ENCODE measurements at places on chromosomes 4 and X. TPM values are rescaled to one million over a fixed set of nuclear protein-coding genes. Genes with fewer than 3 reads are reported as not detected.

- no peak for DNase-seq
Measured at GRCh38 chrX:16454926-16455325, 195.0 kb upstream of the S100G start.

NPNT gene
- not detected for total RNA-seq

DNA sequence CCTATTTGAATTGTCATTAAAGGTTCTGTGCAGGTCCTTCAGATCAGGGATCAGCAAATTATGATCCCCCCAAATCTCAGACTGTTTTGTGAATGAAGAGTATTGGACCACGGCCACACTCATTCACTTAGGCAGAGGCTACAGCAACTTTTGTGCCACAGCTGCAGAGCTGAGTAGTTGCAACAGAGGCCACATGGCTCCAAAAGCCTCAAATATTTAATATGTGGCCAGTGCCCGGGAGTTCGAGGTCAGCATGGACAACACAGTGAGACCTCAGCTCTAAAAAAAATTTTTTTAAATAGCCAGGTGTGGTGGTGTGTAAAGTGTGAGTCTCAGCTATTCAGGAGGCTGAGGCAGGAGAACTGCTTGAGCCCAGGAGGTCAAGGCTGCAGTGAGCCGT lies 100.7 kb downstream of the NSUN7 start:
- DNase-seq, result no peak

IQCM gene
- total RNA-seq, result not detected

SLC10A6 gene
- total RNA-seq, result not detected

GRCh38 chrX:154734061-154734781 lies 16.7 kb downstream of the GAB3 start:
- DNase-seq, result no peak

TMEM47 gene
- 2.3 TPM for total RNA-seq

DNA sequence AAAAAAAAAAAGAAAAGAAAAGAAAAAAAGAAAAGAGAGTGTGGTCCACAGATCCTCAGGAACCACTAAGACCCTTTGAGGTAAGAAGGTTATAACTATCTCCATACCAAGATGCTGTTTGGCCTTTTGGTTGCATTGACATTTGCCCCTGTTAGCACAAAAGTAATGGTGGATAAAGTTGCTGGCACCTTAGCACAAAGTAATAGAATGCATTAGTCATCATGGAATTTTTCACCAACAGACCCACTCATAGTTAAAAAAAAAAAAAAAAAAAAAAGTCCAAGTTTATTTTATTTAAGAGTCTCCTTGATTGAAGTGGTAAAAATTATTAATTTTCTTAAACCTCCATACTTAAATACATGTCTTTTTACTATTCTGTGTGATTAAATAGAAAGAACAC lies 78.4 kb upstream of the RBPJ start:
- peak; percentile 9 for DNase-seq

- DNase-seq, result peak; percentile 53
Measured at GRCh38 chrX:24260842-24261550, 52.9 kb downstream of the SUPT20HL2 start.

RPL39 gene
- total RNA-seq, result 1,546 TPM

RAB33A gene
- not detected for total RNA-seq

PTPN13 gene
- total RNA-seq, result 7.9 TPM

RS1 gene
- not detected for total RNA-seq

HAND2 gene
- total RNA-seq, result 1.2 TPM

ARX gene
- 0.03 TPM for total RNA-seq

DNA sequence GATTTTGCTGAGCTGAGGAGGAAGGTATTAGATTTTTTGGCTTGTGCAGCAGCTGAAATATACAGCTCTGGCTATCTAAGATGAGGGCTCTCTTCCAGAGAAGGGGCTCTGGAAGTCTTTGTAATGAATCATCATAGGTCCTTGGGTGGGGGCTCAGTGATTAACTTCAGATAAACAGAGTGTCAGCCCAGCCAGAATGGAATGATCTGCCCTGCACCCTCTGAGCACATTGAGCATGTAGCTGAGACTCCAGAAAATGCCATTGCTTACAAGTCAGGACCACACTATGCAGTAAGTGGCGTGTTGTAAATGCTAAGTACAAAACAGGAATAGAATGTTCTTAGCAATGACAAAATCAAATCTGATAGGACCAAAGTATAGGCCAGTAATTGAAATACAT lies 836.0 kb downstream of the PDHA2 start:
- peak; percentile 43 for DNase-seq

COX7B gene
- 476 TPM for total RNA-seq

- no peak for DNase-seq
Measured at GRCh38 chrX:39058724-39059123, 257.5 kb downstream of the MID1IP1 start.

DNA sequence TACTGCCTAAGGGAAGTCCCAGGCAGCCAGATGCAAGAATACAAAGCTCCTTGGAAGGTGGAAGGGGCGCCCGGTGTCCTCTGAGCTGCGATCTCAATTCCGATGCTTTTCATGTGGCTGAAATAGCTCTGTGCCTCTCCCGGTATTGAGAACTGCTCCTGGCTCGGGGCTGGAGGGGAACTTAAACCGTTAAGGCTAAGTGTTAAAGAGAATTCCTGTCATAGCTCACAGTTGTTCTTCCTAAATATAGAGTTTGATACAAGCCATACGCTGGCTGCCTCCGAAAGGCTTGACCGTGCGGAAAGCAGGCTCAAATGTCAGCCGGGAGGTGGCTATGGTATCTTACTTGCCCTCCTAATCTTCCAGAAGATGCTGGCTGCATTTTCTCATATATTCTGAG lies at the start of gene SMPX:
SMPX (minus strand) TSS at position 157 of the 400 bp plus-strand sequence. CDS start 3,826 bp downstream, outside the sequence.
- no peak for DNase-seq

- DNase-seq, result no peak
Measured at GRCh38 chr4:148737061-148737770, 295.0 kb upstream of the NR3C2 start.

DNA sequence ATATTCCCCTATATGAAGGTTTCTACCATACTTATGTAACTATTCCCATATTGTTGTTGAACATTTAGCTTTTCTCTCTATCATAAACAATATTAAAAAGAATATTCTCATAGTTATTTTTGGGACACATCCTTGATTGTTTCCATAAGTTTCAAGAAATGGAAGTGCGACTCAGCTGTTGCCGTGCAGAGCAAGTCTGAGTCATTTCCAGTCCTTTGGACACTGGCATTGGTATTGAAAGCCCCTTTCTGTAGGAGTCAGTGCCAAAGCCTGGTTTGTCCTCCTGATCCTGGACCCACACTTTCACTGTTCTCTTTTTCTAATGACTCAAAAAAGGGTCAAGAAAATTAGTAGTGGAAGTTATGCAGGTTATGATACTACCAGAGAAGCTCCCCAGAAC lies 108.3 kb upstream of the DIAPH2 start:
- DNase-seq, result peak; percentile 10

- no peak for DNase-seq
Measured at GRCh38 chr4:92843784-92844183, 540.0 kb downstream of the GRID2 start.

GRCh38 chrX:105323928-105324327 lies 103.4 kb upstream of the TEX13A start:
- DNase-seq, result peak; percentile 68

SYNPO2 gene
- total RNA-seq, result 0.37 TPM

DNA sequence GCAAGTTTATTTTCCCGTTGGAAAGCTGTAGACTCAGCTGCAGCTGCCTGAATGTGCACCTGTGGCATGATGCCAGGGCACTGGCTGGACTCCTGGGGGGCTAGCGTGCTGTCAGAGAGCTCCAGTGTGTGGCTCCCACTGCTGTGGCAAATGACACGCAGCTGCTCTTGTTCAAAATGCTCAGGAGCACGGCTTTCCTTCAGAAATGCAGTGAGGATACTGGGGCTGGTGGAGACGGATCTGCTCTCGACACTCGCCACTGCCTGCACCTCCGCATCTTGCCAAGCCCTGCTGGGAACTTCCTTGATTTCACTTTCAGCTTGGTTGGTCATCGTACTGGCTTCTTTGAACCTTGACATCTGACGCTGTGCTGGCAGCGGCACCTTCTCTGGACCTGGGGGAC lies 58.7 kb downstream of the GPRIN3 start:
- DNase-seq, result no peak

PRDM8 gene
- total RNA-seq, result 15.0 TPM

- DNase-seq, result no peak
Measured at GRCh38 chrX:107768051-107768450, 7.5 kb downstream of the TSC22D3 start.

NLGN4X gene
- total RNA-seq, result not detected

- no peak for DNase-seq
Measured at GRCh38 chrX:47583240-47583861, 1.1 kb downstream of the TIMP1 start.

DNA sequence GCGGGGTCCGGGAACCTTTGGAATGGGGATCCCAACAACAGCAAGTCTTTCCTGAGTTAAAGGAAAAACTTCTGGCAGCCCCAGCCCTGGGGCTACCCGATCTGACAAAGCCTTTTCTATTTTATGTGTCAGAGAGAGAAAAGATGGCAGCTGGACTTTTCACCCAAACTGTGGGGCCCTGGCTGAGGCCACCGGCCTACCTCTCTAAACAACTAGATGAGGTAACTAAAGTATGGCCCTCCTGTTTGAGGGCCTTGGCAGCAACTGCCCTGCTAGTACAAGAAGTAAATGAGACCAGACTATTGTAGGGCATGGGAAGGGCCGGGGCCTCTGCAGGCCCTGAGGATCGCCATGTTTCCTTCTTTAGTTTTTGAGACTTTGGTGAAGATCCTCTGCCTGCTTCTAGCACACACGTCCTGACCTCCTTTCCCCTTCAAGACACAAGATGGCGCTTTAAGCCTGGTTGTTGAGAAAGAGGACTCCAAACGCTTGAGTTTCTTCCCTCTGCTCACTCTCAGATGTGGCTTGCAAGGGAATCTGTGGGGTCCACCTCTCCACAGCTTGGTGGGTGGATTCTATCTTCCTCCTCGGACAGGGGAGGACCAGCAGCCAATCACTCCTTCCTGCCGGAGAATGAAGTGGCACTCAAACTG lies 18.5 kb upstream of the DRD5 start:
- peak; percentile 61 for DNase-seq

DNA sequence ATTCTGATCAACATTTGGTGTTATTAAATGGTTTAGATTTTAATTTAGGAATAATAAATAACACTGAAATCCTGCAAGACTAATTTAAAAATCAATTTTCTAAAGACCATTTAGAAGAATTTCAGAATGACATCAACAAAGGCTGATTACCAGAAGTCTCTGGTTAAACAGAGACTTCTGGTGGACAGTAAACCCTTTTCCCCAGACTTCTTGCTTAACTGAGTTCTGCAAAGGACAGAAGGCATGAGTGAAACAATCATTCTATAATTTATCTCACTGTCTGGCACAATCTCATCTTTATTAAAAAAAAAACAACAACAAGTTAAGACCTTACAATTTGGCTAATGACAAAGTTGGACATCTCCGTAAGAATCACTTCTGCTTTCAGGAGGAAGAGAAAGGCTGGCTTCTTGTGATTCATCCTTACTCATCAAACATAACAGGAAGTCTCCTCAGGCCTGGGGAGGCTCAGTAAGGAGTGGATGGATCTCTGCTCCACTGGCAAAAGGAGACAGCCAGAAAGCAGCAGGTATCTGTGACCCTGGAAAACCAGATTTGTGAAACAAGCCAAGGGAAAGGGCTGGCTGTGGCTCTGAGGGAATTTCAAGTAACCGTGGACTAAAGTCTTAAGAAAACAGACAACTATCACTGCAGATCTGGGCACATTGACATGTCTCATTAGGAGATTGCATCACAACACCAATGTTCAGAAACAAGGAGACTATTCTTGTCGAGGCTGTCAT lies 908 bp upstream of the TLR6 start:
- DNase-seq, result peak; percentile 94

SSX1 gene
- total RNA-seq, result 139 TPM

GRCh38 chrX:53599781-53600396 lies 86.6 kb downstream of the HUWE1 start:
- peak; percentile 4 for DNase-seq

Measured in HT1080 (cell line).